ENCODE measurements at places on chromosomes 6 and 20.

DNA sequence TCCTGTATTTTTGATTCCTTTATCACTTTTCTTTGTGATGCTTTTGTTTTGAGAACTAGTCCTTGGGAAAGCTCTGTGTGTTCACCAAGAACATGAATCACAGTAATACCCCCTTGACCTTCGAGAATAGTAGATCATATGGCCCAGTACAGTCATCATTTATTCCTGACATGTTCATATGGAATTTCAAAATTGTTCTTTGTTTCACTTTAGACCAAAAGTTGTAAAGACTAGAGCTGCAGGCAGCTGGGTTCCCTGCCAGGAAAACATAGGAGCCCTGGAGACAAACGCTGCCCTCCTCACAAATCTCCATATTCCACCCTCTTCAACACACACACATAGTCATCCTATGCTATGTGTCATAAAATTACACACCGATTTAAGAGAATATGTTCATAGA is 621.2 kb upstream of the EYS start:
- no peak for DNase-seq

GRCh38 chr6:158905277-158905676 is 86.1 kb upstream of the EZR start:
- no peak for DNase-seq

- DNase-seq, result no peak
These were observed 115.4 kb downstream of the PFDN4 start for GRCh38 chr20:54323227-54323734.

- no peak for DNase-seq
These were observed 39.4 kb upstream of the KCNK5 start for GRCh38 chr6:39268721-39269120.

- no peak for DNase-seq
These were observed 364.3 kb upstream of the HSF2 start for GRCh38 chr6:122035173-122035572.

DNA sequence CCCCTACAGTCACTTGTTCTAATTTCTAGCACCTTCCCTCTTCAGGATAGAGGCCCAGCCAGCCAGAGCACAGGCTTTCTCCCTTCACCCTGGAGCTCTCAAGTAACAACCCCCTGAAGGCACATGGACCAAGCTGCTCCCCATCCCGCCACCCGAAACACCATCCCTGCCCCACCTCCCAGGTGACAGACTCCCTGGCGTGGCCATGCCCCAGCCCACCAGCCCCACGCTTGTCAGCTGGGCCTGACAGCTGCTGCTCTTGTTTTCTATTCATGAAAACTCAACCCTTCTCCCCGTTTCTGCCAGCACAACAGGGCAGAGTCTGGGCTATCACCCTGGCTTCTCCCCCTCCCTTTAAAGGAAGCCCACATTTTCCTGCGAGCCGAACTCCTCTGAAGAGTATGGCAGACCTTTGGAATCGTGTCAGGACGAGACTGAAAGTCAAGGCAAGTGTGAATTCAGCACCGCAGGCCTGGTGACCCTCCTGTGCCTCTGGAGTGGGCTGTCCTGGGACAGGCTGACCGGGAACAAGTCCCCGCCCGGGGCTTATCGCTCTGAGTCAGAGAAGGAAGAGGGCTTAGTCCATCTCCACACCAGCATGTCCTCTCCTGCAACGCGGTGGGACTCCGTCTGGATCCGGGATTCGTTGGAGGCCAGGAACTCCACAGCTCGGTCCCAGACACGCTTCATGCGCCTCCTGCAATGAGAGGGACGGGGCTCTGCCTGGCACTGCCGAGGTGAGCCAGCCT is 16.7 kb downstream of the LEMD2 start:
- DNase-seq, result no peak

GRCh38 chr6:132479131-132479530 is 33.8 kb downstream of the STX7 start:
- no peak for DNase-seq

- DNase-seq, result no peak
These were observed 15.2 kb upstream of the SLC22A7 start for GRCh38 chr6:43282636-43283513.

DNA sequence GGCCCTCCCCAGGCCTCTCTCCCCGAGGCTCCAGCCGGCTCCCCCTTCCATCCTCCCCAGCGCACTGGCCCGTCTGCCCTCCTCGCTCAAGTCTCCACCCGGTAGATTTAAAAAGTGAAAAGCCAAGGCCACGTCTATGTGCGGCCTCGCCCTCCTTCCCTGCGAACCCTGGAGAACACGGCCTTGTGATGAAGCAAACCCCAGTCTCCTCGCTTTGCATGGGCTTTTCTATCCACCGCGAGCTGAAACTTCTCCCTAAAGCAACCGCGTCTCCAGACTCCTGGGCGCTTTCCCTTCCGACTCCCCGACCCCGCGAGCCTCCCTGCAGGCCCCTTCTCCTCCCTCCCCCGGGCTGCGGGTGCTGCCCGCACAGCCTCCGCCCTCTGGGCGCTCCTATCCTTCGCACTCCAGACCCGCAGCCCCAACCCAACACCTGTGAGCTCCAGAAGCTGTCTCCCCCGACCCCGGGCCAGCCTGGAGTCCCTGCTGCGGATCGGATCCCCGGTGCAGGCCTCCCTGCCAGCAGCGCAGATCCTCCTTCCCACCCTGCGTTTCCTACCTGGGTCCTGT is 265.2 kb upstream of the QKI start:
- DNase-seq, result no peak

DNA sequence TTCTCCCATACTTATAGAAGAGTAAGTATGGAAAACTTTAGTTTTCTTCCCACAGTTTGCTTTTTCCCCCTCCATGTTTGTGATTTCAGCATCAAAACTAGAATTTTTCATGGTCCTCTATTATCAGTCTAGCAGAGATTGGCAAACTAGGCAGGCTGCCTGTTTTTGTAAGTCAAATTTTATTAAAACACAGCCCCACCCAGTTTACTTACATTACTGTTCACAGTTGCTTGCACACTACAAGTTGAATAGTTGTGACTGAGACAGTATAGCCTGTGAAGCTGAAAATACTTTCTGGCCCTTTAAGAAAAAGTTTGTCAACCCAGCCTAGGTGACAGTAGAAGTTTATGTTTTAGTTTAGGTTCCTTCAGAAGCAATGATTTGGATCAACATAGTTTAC is 19.5 kb downstream of the MCM8 start:
- no peak for DNase-seq
